ENCODE measurements at places on chromosomes 7 and 10. TPM values are rescaled to one million over a fixed set of nuclear protein-coding genes. Genes with fewer than 3 reads are reported as not detected.

Gene RAMP3
- not detected for total RNA-seq

Gene ATE1
- 30.4 TPM for total RNA-seq

Gene CROT
- 4.9 TPM for total RNA-seq

- DNase-seq: no peak
Observed at GRCh38 chr7:33933611-33934281, 28.4 kb downstream of the BMPER start.

- no peak for DNase-seq
Observed at GRCh38 chr10:27819781-27820531, 74.3 kb upstream of the MKX start.

DNA sequence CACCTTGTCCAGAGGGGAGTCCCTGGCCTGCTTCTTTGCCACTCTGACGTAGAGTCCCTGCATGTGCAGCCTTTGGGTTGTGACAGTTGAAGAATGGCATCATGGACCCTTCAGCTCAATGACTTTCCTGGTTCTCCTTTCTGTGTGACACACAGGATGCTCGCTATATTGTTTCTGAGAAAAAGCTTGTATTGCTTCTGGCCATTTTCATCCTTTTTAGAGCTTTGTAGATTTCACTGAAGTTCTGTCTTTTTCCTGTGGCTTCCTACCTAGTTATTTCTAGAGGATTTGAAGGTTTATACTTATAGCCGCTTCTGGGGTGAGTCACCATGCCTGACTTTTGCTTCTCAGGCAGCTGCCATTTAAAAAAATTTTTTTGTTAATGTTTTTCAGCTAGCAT, 27.0 kb downstream of the SND1 start:
- DNase-seq: no peak

- no peak for DNase-seq
Observed at GRCh38 chr10:99996671-99997648, 12.8 kb downstream of the DNMBP start.

DNA sequence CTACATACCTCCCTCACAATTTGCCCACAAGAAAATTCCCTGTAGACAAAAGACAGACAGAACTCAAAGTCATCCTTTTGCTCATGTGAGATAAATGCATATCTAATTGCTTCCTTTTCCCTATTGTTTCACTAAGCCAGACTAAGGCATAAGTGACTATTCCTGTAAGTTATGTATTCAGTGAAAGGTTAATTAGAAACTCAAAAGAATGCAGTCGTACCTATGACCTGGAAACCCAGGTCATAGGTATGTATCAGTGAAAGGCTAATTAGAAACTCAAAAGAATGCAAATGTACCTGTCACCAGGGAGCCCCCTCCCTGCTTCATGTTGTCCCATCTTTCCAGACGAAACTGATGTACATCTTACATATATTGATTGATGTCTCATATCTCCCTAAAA, 10.3 kb upstream of the GARS1 start:
- DNase-seq: no peak

GRCh38 chr7:106471686-106472440, 187.1 kb upstream of the NAMPT start:
- no peak for DNase-seq

- no peak for DNase-seq
Observed at GRCh38 chr7:108529341-108529740, 3.4 kb upstream of the PNPLA8 start.

- DNase-seq: no peak
Observed at GRCh38 chr7:91266689-91267090, 2.5 kb downstream of the FZD1 start.

DNA sequence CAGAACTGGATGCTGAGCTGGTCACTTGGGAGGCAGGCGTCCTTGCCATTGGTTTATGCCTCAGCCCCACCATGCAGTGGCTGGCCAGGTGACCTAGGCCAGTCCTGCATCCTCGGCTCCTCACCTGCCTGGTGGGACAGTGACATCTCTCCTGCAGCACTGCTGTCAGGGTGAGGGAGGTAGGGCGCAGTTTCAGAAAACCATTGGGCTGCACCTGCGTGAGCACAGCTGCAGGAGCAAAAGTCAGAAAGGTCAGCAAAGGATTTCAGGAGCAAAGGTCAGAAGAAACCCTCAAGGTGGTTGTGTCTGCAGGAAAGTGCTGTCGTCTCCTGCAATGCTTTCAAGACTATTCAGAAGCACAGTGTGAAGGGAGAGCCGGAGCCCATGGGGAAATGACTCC, 48.1 kb downstream of the EGFR start:
- no peak for DNase-seq

- DNase-seq: no peak
Observed at GRCh38 chr7:94476251-94476840, 33.3 kb upstream of the CASD1 start.

DNA sequence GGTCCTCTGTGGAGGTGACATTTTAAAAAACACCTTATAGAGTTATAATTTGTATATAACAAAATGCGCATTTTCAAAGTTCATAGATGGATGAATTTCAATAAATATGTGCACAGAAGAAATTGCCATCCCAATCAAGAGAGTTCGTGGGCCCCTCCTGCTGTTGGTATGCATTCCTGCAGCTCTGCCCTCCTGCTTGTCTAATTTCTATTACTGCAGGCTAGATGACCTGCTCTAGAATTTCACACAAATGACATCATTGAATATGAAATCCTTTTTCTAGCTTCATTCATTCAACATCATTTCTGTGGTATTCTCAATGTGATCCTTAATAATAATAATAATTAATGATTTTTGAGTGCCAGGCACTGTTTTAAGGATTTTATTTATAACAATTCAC, 348.2 kb downstream of the SDK1 start:
- no peak for DNase-seq

Measured in glutamatergic neuron (in vitro differentiated cells).